ENCODE measurements at places on chromosomes 7 and 10.

- DNase-seq, result no peak
Measured at GRCh38 chr7:21054427-21055112, 267.9 kb upstream of the SP8 start.

- DNase-seq, result no peak
Measured at GRCh38 chr7:143479055-143479766, 1.5 kb downstream of the TAS2R41 start.

- no peak for DNase-seq
Measured at GRCh38 chr7:85928500-85928899, 715.2 kb upstream of the GRM3 start.

DNA sequence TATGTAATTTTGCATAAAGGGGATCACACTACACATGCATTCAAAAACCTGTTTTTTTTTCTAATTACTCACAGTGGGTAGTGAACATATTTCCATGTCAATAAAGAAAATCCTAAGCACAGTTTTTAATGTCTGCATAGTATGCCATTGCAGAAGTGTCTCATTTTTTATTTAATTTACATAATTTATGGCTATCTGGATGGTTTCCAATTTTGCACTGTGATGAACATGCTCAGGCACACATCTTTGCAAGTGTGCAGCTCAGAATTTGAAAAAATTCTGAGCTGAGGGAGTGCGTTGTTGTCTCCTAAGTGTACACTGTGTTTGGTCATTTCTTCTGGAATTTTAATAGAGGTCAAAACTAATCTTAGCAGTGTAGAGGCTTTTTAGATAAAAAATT lies 2.2 kb downstream of the NPFFR1 start:
- no peak for DNase-seq
